ENCODE measurements at places on chromosomes 6 and 20. TPM values are rescaled to one million over a fixed set of nuclear protein-coding genes. Genes with fewer than 3 reads are reported as not detected.

LY6G6C gene
- 0.63 TPM for polyA plus RNA-seq

SLC22A16 gene
- 3.1 TPM for polyA plus RNA-seq

TRIM10 gene
- polyA plus RNA-seq = 2.6 TPM

FAM210B gene
- polyA plus RNA-seq = 38.7 TPM

GRCh38 chr20:59813126-59813947 is 120.1 kb downstream of the SYCP2 start:
- DNase-seq = no peak

DNA sequence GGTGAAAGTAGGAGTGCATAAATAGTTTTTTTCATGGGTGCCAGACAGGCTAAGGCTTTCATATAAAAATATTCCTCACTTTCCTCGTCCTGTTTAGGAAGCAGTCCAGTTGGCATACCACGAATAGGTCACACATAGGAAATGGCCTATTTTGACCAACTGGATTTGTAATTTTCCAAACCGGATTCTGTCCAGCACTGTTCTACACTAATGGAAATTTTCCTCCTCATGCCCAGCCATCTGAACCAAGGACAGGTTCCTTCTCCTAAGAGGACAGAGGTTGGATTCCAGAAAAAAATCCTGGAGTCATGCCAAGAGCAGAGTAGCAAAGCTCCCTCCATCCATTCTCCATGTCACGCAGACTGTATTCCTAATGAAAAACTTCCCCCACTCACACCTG is 43.1 kb downstream of the PANK2 start:
- no peak for DNase-seq

GRCh38 chr6:9766240-9766915 is 648.5 kb downstream of the TFAP2A start:
- no peak for DNase-seq

GRCh38 chr6:41648921-41649320 is 10.7 kb downstream of the MDFI start:
- no peak for DNase-seq

DNA sequence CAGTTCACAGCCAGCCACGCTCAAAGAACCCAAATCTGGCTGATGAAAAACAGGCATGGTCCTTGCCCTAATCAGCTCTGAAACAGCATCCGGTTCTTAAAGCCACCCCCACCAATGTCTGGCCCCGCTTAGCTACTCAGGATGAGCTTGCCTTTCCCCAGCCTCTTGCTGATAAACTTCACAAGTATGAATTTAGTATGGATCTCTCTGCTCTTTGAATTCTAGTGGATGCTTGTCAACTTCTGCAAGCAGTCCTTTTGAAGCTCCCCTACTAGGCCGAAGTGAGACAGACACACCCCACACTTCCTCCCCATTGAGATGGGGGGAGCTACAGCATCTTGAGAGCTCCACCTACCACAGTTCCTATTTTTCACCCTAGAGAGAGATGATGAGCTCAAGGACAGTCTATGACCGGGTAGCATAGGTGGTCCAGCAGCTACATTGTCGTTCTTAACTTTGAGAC is 36.7 kb downstream of the EBF4 start:
- no peak for DNase-seq

DNA sequence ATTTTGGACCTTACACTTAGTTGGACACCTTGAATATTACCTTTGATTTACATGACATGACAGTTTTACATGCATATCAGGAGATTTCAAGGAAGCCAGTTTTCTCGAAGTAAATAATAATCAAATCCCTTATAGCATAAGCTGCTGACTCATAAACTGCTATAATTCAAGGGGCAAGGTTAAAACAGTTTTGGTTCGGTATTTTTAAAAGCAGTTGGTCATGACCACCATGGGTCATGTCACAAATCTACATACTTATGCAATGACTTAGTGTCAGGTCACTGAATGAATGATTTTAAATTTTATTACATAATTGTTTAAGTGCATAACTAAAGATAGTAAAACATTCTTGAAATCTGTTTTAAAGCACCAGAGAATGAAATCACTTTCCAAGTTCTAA is 158.0 kb downstream of the DST start:
- no peak for DNase-seq

GRCh38 chr6:44008821-44009370 is 118.4 kb downstream of the MRPL14 start:
- no peak for DNase-seq

DNA sequence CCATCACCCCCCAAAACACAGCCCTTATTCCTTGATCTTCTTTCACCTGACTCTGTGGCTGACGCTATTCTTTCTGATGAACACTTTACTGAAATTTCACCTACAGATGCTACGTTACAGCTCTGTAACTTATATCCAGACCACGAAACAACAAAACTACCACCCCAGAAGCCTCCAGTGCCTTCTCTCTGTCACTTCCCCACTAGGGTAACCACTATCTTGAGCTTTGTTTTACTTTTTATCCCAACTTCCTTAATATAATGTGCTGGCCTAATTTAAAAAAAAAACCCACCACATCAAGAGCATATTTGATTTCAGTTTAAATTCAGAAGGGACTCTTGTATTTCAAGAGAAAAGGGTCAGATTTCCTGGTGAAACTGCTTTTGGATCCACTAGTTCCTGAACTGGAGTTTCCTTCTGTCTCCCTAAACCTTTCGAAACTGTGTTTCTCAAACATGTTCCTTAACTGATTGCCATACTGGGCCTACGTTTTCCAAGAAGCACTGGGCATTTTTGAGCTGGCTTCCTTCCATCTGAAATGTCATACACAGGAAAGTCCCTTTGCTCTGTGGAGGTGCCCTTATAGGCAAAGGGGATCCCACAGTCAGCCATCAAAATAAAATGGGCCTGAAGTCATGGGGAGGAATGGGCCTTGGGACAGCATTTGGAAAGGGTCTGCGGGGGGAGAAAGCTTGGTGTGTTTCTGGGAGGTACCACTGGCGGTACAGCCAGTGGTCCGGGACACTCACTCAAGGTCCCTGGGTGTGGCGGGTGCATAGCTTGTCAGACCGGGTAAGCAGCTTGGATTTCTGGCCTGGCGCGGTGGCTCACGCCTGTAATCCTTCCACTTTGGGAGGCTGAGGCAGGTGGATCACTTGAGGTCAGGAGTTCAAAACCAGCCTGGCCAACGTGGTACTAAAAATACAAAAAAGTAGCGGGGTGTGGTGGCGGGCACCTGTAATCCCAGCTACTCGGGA is 25.8 kb upstream of the RTF2 start:
- DNase-seq = no peak

- DNase-seq = no peak
Measured at GRCh38 chr6:87291883-87292282, 30.5 kb upstream of the SMIM8 start.

DNA sequence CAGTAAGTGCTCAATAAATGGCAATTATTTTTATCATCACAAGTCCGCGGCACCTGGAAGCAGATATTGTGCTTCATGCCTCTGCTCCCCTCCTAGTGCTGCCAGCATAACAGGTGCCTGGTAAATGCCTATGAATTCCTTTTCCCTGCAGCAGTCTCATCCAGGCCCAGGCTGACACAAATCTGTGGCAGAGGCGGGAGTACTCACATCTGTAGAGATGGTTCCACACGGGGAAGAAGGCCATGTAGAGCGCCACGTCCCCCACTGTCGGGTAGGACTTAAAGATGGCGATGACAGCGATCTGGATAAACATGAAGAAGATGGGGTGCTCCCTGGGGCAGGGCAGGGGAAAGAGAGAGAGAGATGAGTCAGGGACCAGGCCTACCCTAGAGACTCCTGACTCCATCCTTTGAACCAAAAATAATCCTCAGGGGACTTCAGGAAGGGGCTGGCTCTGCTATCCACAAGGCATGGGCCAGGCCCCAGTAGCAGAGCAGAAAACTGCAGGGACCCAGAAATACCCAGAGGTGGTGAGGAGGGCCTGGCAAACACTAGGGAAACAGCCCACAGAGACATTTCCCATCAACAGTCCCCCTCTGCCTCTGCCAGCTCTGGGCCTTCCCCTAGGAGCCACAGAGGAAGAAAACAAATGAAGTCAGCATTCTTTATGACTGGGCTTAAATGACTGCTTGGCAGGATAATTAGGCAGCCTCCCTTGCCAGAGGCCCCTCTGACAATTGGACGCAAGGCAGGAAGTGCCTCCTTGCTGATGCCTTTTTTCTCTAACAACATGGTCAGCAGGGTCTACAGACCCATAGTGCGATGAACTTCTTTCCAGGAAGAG is 23.0 kb downstream of the MAP1LC3A start:
- DNase-seq = no peak
